ENCODE measurements at places on chromosomes 7 and 10. TPM values are rescaled to one million over a fixed set of nuclear protein-coding genes. Genes with fewer than 3 reads are reported as not detected.

- DNase-seq, result no peak
These were observed 506 bp downstream of the CTTNBP2 start for GRCh38 chr7:117872561-117873309.

DNA sequence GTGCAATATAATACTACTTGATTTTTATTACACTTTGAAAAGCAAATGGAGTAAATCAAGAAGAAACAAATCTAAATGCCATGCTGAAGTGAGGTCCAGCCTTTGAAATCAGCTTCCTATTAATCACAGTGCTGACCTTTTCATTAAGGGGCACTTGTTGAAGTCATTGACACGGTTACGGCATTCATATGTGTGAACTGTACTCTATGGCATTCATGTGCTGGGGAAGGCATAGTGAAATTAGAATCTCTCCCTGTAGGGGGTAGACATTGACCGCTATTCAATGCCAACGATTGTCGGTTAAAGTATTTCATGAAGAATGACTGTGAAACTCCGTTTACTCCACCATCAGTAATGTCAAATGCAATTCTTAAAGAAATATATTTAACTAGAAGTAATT lies 296.1 kb upstream of the SEMA3A start:
- DNase-seq, result no peak

- no peak for DNase-seq
These were observed 167.7 kb upstream of the PPP1R3A start for GRCh38 chr7:114086537-114086913.

- DNase-seq, result no peak
These were observed at the start of gene ANKRD1 for GRCh38 chr10:90920986-90921666. TSS of gene ANKRD1 (minus strand) at chr10:90921087. CDS start at chr10:90921027, 60 bp downstream.

GRCh38 chr7:18590241-18590640 lies 94.7 kb downstream of the HDAC9 start:
- DNase-seq, result no peak

DNA sequence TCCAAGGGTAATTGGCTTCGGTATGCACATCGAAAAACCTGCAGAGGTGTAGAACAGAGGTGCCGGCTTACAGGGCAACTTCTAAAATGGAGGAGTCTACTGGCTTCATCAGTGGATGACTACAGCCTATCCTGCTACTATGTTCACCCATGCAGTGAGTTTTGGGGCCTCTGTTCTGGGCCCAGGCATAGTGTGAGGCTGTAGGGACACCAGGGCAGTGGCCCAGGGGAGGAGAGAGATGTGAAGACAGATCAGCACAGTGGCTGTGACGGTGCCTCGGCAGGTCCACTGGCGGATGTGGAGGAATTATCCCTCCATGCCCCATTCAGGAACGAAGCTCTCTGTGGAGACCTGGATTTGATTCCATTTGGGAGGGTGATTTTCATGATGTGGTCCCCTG lies 235.3 kb upstream of the MKI67 start:
- no peak for DNase-seq

DNA sequence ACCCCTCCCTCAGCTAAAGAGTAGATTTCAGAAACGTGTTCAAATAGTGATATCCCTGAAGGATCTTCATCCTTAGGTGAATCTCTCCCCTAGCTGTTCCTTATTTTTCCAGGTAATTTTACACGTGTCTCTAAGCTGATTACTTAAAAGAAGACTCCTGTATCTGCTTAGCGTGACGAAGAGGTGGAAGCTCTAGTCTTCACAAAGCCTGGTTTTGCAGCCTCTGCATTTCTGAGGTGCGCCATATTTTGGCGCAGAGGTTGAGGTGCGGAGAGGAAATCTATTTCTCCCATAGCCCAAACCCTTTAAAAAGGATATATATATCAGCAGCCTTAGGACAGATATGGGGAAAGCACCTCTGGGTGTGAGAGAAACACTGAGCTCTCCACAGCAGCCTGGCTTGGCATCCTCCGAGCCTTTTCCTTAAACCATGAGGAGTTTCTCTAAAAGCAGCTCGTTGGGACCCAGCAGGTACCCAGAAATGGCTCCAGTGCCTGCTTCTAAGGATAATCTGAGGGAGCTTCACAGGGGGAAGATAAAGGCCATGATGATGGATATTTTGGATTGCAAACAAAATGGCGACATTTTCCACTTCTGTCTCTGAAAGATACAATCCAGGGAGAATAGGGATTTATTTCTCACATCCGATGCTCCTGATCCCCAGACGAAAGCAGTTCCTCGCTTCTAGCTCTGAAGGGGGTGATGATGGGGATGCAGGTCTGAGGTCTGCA lies 3.0 kb upstream of the HOXA2 start:
- DNase-seq, result no peak

DNA sequence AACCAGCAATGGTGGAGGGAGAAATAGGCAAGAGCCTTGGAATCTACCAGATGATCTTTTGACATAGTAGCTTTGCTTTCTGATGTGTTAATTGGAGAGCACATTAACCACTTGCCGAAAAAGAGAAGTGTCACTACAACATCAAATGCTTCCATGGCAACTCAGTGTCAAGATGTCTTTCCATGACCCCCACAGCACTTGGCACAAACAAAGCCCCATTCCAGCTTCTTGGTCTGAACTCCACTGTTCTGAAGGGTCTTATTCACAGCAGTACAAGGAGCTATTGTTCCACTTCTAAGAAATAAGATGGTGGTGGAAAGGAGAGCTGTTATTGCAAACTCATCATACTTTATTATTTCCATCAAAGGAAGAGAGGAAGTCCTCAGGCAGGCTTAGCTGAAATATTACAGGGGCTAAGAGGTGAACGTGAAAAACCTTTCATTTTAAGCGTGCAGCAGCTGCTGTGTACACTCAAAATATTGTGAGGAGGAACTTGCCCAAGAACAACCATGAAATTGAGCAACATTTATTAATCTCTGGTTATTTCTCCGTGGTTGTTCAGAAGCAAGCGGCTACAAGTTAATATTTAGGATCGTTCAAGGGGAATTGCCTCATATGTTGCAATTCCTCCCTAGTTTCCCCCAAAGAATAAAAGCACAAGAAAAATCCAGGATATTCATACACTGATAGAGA lies 354.8 kb upstream of the CELF2 start:
- DNase-seq, result no peak

- DNase-seq, result no peak
These were observed 154.2 kb downstream of the EBF3 start for GRCh38 chr10:129809841-129810240.

DNA sequence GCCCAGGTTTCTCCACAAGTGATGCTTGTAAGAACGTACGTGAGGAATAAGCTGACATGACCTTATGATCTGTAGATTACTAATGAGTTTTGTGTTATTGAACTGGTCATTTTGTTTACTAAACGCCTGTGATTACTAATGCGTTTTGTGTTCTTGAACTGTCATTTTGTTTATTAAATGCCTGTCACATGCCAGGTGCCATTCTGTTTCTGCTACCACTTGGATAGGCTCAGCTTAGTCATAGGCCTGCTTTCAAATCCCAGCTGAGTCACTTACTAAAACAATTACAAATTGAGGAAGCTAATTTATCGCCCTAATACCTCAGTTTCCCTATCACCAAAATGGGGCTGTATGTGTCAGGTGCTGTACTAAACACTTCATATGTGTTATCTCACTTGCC lies 4.7 kb upstream of the HGF start:
- no peak for DNase-seq

DNA sequence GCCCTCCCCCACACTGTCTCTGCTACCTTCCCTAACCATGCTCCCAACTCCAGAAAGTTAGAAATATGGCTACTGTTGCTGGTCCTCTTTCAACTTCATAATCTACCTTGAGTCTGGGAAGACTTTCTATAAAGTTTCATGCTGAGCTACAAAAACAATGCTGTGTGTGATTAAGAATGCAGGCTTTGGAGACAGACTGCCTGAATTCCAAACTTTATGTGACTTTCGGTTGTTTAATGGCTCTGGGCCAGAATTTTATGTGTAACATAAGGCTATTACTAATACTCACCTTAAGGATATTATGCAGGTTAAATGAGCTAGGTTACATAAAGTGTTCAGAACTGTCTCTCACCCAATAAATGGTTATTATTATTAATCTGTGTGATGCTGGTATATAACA lies 19.1 kb downstream of the BET1 start:
- no peak for DNase-seq

DNA sequence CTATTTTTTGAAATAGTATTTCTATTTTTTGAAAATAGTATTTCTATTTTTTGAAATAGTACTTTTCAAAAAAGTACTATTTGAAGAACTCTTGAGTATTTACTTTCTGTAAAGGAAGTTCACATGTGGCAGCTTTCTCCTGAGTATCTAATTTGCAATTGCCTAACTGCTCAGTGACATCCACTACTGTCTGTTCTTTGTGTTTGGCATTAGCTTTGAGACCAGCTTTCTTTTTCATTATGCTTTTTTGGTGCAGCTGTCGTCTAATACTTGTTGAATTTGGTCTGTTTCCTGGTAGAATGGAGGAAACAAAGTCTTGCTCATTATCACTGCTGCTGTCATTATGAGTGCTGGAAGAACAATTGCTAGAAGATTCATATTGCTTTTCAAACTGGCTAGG lies 99.1 kb downstream of the BMPR1A start:
- no peak for DNase-seq

GRCh38 chr10:33142295-33142694 lies 184.3 kb upstream of the ITGB1 start:
- no peak for DNase-seq

DNA sequence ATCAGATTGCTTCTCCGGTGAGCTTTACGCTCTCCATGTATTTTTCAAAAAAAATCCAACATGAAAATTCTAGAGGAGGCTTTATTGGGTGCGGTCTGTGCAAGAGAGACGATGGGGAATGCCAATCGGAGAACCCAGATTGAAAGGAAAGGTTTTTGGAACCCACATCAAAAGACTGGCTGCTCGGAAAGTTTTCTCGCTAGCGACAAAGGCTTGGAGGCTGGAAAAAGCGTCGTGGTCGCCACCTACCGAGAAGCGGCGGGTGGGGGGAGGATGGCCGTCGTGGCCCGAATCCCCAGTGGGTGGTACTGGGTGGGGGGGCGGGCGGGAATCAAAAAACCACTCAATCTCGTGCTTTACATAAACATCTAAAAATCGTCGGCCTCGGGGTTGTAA lies 1.1 kb upstream of the GTF2I start:
- no peak for DNase-seq

DNA sequence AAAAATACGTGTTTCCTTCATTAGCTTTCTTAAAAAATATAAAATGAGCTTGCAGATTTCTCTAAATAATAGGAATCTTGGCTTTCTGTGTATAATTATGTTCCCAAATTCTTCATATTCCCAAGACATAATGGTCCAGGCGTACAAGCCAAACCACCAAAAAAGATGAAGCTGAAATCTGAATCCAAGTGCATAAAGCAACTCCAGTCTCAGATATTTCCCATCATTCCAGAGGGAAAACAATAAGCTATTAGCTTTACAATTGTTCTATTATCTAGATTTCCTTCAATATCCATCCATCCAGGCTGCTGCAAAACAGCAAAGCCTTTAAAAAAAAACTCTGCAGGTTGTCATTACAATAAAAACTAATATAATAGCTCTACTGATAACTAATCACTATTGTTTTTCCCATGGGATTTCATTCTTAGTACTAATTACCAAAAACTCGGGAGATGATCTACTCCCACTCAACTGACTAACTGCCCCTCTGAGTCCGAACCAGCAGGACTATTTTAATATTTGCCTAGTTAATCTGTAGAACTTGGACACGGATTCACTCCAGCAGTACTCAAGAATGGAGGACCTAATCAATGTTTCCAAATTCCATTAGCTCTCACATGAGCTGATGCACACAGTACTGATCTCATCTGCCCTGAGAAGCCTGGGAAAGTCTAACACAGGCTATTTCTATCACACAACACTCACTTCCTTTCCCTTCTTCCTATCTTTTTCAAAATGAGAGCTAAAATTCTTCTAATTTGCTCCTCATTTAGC lies 108.9 kb upstream of the ASAH2 start:
- no peak for DNase-seq

GRCh38 chr7:103065667-103066066 lies 8.9 kb downstream of the FBXL13 start:
- DNase-seq, result no peak

DNA sequence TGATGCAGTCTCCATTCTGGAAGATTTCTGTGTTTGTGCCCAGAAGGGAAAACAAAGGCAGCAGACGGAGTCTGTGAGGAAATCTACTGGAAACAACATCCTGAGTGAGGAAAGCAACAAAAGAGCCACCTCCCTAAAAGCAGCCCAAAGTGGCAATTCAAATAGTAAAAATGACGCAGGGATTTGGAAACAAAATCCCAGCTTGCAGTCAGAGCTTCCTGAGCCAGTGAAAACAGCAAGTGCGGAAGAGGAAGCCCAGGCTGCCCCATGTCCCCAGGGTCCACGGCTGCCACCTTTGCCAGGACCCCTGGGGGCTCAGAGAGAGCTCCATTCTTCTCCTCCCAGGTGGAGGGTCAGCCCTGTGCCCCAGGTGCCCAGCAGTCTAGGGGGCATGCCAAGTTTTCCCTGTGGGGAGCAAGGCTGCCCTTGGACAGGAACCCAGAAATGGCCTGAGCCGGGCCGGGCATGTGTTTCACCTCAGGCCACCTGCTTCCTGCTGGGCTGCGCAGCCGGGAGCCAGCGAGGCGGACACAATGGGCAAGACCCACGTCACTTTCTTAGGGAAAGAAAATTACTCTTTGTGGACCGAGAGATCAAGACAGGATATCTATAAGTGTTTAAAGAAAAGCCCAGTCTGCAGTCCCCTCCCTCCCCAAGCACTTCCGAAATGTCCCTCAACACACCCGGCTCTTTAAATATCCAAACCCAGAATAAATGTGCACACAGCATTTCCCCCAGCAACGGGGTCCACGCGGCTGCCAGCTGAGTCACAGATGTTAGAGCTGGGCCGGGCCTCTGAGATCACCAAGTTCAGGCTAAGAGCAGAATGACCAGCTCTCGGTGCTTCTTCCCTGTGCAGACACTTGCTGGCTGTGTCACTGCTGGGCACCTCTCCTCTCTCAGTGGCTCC lies 231.1 kb downstream of the ARHGAP12 start:
- no peak for DNase-seq

- no peak for DNase-seq
These were observed 76.8 kb downstream of the CLEC2L start for GRCh38 chr7:139600306-139600705.

GRCh38 chr10:100020886-100021253 lies 11.1 kb upstream of the DNMBP start:
- no peak for DNase-seq

Gene EGFR
- polyA plus RNA-seq, result 19.5 TPM

Gene MYL10
- 0.32 TPM for polyA plus RNA-seq

Gene DTX2
- polyA plus RNA-seq, result 50.3 TPM

Gene SLC26A3
- polyA plus RNA-seq, result 0.11 TPM

Gene BTBD16
- 1.2 TPM for polyA plus RNA-seq

Gene FHIP2A
- 14.6 TPM for polyA plus RNA-seq

Gene MINDY3
- polyA plus RNA-seq, result 36.1 TPM

Gene CPED1
- polyA plus RNA-seq, result 1.9 TPM

Gene TMEM168
- 15.7 TPM for polyA plus RNA-seq

Gene CDHR3
- 2.2 TPM for polyA plus RNA-seq

Gene CABCOCO1
- polyA plus RNA-seq, result 0.43 TPM

Gene CCDC146
- polyA plus RNA-seq, result 15.6 TPM

All from thymus (tissue), 14 donors.